ENCODE measurements at places on chromosomes 2 and 18. TPM values are rescaled to one million over a fixed set of nuclear protein-coding genes. Genes with fewer than 3 reads are reported as not detected.
A peak's percentile ranks its signal among the peaks of the same experiment; 100 is the strongest.

DNA sequence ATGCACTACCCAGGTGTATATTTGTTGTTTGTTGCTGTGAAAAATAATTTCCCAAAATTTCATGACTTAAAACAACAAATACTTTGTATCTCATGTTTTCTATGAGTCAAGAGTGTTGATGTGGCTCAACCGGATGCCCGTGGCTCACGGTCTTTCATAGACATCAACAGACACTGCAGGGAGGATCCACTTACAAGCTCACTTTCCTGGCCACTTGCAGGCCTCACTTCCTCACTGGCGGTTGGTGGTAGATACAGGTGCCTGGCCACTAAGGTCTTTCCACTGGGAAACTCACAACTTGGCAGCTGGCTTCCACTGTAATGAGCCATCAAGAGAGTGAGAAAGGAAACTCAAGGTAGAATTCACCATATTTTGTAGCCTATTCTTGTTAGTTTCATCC is 662.9 kb downstream of the IRS1 start:
- H3K27me3 ChIP-seq, result no peaks in the 10 kb centered on the region
- H3K4me3 ChIP-seq, result no peak overlapping the region
- no peak for DNase-seq
- no peak overlapping the region for H3K27ac ChIP-seq
- no peaks in the 10 kb centered on the region for H3K36me3 ChIP-seq
- H3K4me1 ChIP-seq, result no peaks in the 10 kb centered on the region

- peak; percentile 17 for DNase-seq
- no peak overlapping the region for H3K27ac ChIP-seq
- H3K36me3 ChIP-seq, result no peaks in the 10 kb centered on the region
- no peaks in the 10 kb centered on the region for H3K4me1 ChIP-seq
- H3K4me3 ChIP-seq, result no peak overlapping the region
These were observed 98.1 kb upstream of the SH3BP4 start for GRCh38 chr2:234853729-234854128.

DNA sequence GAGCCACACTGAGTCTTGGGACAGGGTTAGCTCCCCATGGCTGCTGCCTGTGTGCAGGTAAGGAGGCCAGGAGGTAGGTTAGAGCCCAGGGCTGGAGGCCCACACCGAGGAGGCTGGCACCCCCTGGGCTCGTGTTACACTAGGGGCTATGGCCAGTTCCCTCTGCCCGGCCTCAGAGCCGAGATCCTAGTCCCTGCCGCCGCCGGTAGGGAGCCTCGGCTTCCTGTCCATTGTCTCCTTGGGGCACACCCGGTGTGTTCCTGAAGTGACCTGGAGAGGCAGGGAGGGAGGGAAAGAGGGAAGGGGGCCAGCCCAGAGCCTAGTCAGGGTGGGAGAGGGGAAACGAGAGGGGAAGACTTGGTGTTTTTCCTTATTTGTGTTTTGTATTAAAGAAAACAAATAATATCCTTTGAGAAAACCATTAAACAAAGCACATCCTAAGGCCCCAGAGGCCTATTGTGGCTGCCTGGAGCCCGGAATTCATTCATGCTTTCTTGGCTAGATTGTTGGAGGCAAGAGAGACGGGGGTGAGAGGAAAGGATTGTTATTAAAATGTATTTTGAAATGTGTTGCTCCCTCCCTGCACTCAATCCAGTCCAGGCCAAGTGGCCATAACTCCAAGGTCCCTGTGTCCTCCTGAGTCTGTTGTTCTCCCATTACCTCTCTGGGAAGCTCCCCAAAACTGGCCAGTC is 170.7 kb downstream of the CTIF start:
- H3K4me1 ChIP-seq, result no peaks in the 10 kb centered on the region
- H3K27ac ChIP-seq, result no peak overlapping the region
- H3K27me3 ChIP-seq, result no peaks in the 10 kb centered on the region
- no peaks in the 10 kb centered on the region for H3K36me3 ChIP-seq

HOXD8 gene
- total RNA-seq, result 56.8 TPM

DNA sequence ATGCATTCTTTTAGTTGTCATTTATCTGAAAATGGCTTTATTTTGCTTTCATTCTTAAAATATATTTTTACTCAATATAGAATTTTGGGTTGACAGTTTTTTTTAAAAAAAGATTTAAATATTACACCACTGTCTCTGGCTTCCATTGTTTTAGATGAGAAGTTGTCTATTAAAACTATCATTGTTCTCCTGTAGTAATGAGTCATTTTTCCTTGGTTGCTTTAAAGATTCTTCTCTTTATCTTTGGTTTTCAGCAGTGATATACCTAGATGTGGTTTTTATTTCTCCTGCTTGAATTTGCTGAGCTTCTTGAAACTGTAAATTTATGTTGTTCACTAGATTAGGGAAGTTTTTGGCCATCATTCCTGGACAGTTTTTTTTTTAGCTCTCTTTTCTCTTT is 26.7 kb upstream of the DLX2 start:
- H3K27ac ChIP-seq, result no peak overlapping the region
- no peaks in the 10 kb centered on the region for H3K36me3 ChIP-seq
- no peak overlapping the region for H3K4me3 ChIP-seq
- DNase-seq, result no peak
- H3K27me3 ChIP-seq, result no peaks in the 10 kb centered on the region
- H3K4me1 ChIP-seq, result no peaks in the 10 kb centered on the region

GRCh38 chr2:230972046-230972445 is 23.9 kb upstream of the SPATA3 start:
- H3K27ac ChIP-seq, result no peak overlapping the region
- H3K36me3 ChIP-seq, result no peaks in the 10 kb centered on the region
- H3K27me3 ChIP-seq, result no peaks in the 10 kb centered on the region
- H3K4me3 ChIP-seq, result no peak overlapping the region
- no peaks in the 10 kb centered on the region for H3K4me1 ChIP-seq
- DNase-seq, result no peak

OBSL1 gene
- total RNA-seq, result 46.6 TPM

GALNT3 gene
- total RNA-seq, result 4.6 TPM

LIMS1 gene
- 42.9 TPM for total RNA-seq

SLC19A3 gene
- 4.2 TPM for total RNA-seq

- no peak overlapping the region for H3K27ac ChIP-seq
- H3K27me3 ChIP-seq, result peaks cover 11% of the 10 kb centered on the region
- H3K36me3 ChIP-seq, result no peaks in the 10 kb centered on the region
- H3K4me3 ChIP-seq, result no peak overlapping the region
These were observed 172.5 kb upstream of the MGAT5 start for GRCh38 chr2:134081238-134081938.

IL1B gene
- total RNA-seq, result 2.1 TPM

KCNJ13 gene
- not detected for total RNA-seq

GRCh38 chr2:69969126-69969983 is 7.9 kb upstream of the ASPRV1 start:
- H3K4me1 ChIP-seq, result no peaks in the 10 kb centered on the region
- H3K36me3 ChIP-seq, result no peaks in the 10 kb centered on the region
- H3K27me3 ChIP-seq, result no peaks in the 10 kb centered on the region
- H3K27ac ChIP-seq, result no peak overlapping the region
- no peak for DNase-seq

DNA sequence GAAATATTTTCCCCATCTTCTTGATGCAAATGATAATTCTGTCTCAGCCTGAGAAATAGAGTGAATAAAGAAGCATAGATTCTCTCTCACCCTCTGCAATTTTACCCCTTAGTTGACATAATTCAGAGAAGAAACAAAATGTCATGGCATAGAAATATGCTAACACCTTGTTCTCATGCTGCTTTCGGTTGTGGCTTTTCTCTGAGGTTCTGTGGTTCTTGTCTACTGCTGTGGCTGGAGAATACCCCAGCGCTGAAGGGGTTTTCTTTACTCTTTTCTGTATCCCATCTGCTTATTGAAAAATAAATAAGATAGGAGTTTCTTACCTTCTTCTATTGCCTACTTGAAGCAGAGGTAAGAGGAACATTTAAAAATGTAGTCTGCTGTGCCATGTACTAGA is 15.4 kb upstream of the RAB27B start:
- H3K27ac ChIP-seq, result no peak overlapping the region
- DNase-seq, result no peak
- H3K4me1 ChIP-seq, result no peaks in the 10 kb centered on the region
- peaks cover 20% of the 10 kb centered on the region for H3K27me3 ChIP-seq
- no peak overlapping the region for H3K4me3 ChIP-seq
- H3K36me3 ChIP-seq, result no peaks in the 10 kb centered on the region

TUBA3E gene
- not detected for total RNA-seq

GRCh38 chr2:1742301-1742680 is 2.0 kb downstream of the PXDN start:
- peaks cover 4% of the 10 kb centered on the region for H3K36me3 ChIP-seq
- H3K27me3 ChIP-seq, result no peaks in the 10 kb centered on the region

DNA sequence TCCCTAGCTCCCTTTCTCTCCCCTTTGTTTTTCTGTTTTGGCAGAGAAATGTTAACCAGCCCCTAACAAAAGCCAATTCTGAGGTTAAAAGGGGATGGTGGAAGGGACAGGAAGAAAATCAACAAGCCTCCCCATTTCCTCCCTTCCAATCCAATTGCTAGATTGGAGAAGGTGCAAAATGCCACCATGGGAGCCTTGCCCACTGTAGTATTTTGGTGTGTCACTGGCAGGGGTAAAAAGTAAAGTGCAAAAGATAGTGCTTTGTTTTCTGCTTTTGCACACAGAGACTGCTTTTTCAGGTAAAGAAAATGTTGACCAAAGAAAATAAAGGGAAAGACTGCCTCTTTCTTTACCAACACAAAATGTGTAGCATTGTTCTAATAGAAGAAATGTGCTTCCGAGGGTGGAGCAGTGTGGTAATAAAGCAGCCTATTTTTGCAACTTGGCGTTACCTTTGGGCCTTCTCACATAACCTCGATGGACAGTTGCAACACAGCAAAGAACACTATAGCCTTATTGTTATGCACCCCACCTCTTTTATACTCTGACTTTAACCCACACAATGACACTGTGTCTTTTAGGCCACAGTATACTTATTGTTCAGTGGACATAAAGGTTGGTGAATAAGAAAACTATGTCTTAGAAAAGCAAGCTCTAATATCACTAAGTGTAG is 861.8 kb downstream of the BCL11A start:
- no peak overlapping the region for H3K27ac ChIP-seq
- H3K4me3 ChIP-seq, result no peak overlapping the region
- no peaks in the 10 kb centered on the region for H3K36me3 ChIP-seq
- no peaks in the 10 kb centered on the region for H3K27me3 ChIP-seq
- DNase-seq, result no peak

DNA sequence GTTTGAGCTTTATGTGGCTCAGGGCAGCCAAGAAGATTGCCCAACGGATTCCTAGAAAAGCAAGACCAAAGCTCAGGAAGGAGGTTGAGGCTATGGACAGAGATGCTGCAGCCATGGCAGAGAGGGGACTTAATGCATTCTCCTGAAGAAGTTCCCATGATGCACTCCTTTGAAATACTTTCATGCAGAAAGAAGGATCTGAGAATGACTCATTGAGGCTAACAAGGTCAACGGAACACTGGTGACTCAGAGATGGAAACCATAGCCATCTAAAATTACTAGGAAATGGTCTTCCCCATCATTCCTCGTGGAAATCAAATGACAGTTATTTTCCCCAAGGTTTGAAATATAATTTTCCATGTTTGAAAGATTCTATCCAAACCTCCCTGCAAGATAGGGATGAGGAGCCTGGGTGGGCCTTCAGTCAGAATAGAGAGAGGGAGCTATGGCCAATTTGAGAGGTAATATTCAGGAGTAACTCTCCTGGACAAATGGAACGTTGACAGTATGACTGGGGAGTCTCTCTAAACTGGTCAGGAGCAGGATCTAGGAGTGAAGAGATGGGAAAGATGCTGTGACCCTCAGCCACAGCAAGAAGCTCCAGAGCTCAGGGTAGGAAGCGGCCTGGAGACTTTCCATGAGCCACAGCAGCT is 63.0 kb downstream of the REEP1 start:
- H3K36me3 ChIP-seq, result no peaks in the 10 kb centered on the region
- H3K4me3 ChIP-seq, result no peak overlapping the region
- no peaks in the 10 kb centered on the region for H3K4me1 ChIP-seq
- DNase-seq, result no peak
- H3K27ac ChIP-seq, result no peak overlapping the region

TTL gene
- total RNA-seq, result 119 TPM

- no peaks in the 10 kb centered on the region for H3K4me1 ChIP-seq
- no peaks in the 10 kb centered on the region for H3K27me3 ChIP-seq
- no peaks in the 10 kb centered on the region for H3K36me3 ChIP-seq
These were observed 127.8 kb upstream of the DDX18 start for GRCh38 chr2:117686699-117687098.

DNA sequence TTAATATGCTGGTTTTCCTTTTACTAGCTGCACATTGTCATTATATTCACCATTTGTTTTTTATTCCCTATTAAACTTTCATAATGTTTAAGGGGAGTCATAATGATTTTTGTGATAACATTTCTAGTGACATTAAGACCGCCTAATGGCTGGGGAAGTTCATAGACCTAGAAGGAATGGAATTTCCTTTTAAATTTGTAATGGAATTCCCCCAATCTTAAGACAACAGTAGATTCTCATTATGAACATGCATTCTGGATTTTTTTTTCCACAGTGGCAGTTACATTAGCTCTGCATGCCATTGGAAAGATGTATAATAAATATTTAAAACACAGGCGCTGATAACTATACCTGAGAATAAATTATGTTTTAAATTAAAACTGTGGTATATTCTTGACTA is 8.4 kb downstream of the YPEL5 start:
- H3K27me3 ChIP-seq, result no peaks in the 10 kb centered on the region
- no peak overlapping the region for H3K27ac ChIP-seq
- H3K4me1 ChIP-seq, result peaks cover 44% of the 10 kb centered on the region

PSME4 gene
- total RNA-seq, result 97.6 TPM

COL4A3 gene
- not detected for total RNA-seq

DPP4 gene
- 1.4 TPM for total RNA-seq

LANCL1 gene
- total RNA-seq, result 55.6 TPM

GRCh38 chr2:72153924-72154323 is 6.3 kb upstream of the CYP26B1 start:
- H3K27ac ChIP-seq, result no peak overlapping the region
- H3K36me3 ChIP-seq, result no peaks in the 10 kb centered on the region
- no peak for DNase-seq
- H3K4me1 ChIP-seq, result no peaks in the 10 kb centered on the region

DNA sequence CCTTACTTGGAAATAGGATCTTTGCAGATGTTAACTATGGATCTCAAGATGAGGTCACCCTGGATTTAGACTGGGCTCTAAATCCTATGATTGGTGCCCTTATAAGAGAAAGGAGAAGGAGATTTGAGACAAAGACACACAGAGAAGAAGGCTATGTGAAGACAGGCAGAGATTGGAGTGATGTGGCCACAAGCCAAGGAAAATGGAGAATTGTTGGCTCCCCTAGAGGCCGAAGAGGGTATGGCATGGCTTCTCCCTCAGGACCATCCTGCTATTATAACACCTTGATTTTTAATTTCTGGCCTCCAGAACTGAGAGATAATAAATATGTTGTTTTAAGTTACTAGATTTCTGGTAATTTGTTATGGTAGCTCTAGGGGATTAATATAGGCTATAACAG is 7.6 kb downstream of the CYBRD1 start:
- H3K4me1 ChIP-seq, result no peaks in the 10 kb centered on the region
- peak; percentile 37 for DNase-seq
- H3K4me3 ChIP-seq, result no peak overlapping the region
- no peaks in the 10 kb centered on the region for H3K36me3 ChIP-seq

DNA sequence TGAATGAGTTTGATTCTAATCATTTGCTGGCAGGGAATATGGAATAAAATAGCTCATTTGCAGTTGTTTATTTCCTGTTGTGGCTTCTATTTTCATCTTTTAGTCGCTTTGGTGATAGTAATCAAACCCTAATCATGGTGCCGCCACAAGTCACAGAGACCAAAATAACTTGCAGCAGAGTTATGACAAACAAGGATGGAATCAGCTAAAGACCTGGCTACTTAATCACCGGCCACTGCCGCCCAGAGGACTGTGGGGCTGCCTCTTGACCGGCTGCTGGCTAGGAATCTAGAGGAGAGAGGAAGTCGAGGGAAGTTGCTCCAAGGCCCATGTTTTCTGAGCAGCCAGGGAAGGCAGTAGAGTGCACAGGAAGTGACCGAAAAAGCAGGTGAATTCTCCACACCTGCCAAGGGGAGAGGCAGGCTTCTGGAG is 5.1 kb upstream of the SMAD7 start:
- H3K27ac ChIP-seq, result no peak overlapping the region
- H3K27me3 ChIP-seq, result no peaks in the 10 kb centered on the region
- no peaks in the 10 kb centered on the region for H3K36me3 ChIP-seq
- DNase-seq, result no peak
- no peak overlapping the region for H3K4me3 ChIP-seq

Data from A673 (cell line).